ENCODE measurements at places on chromosomes 3 and 15.

GRCh38 chr3:1726741-1727140 lies 371.9 kb upstream of the CNTN4 start:
- DNase-seq: no peak

GRCh38 chr15:93332168-93332553 lies 243.2 kb upstream of the RGMA start:
- DNase-seq: no peak

- DNase-seq: no peak
Measured at GRCh38 chr3:30742796-30743619, 136.6 kb downstream of the TGFBR2 start.

GRCh38 chr15:89496155-89497098 lies at the start of gene RHCG:
TSS of gene RHCG (minus strand) at chr15:89496583. CDS start at chr15:89496544, 39 bp downstream.
- peak; percentile 60 for DNase-seq

DNA sequence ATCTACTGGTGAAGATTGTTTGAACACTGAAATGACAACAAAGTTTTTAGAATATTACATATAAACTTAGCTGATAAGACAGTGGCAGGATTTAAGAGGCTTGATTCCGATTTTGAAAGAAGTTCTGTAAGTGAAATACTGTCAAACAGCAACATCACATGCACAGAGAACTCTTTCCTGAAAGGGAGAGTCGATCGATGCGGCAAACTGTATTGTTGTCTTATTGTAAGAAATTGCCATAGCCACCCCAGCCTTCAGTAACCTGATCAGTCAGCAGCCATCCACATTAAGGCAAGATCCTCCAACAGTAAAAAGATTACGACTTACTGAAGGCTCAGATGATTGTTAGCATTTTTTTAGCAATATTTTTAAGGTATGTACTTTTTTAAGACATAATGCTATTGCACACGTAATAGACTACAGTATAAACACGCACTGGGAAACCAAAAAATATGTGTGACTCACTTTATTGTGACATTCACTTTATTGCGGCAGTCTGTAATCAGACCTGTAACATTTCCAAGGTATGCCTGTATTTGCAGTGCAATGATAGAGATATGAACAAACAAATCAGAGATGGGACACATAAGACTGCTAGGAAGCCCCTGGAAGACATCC lies 225.6 kb upstream of the UBE2E1 start:
- DNase-seq: no peak

DNA sequence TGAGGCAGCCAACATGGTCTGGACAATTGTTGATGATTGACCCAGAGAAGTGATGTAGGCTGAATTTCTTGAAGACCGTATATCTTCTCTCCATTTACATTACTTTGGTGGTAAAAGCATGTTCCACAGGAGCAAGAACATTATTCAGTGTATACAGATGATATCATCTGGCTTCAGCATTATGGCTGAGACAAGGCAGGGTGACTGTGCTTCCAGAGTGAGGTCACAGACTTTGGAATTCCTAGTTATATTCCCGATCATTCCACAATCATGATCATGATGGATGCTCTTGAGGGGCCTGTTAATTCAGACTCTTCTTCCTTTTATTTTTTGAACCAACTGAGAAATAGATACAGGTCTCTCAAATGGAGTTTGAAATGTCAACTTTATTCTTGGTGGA lies 19.0 kb downstream of the PLS1 start:
- no peak for DNase-seq

DNA sequence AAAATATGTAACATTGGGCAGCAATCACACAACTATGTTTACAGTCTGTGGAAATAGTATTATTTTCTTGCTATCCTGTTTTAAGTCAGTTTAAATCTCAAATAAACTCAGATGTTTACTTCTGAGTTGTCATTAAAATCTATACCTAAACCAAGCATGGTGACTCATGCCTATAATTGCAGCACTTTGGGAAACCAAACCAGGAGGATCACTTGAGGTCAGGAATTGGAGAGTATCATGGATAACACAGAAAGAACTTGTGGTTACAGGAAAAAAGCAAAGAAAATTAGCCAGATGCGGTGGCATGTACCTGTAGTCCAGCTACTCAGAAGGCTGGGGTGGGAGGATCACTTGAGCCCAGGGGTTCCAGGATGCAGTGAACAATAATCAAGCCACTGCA lies 631.6 kb upstream of the EPHA6 start:
- no peak for DNase-seq

DNA sequence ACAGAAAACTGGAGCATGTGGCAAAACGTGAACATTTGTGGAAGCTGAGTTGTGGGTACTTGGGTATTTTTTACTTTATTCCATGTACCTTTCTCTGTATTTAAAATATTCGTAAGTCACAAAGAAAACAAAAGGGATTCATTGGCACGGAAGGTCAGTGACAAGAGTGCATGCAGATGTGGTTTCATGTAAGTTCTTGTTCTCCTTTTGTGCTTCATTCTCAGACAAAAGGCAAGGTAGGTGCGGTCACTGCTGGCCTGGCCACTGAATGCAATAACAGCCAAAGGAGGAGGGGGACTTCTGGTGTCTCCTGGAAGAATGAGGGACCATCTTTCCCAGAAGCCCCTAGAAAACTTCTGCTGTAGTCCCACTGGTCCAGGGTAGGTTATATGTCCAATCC lies 200.0 kb upstream of the TOPAZ1 start:
- DNase-seq: no peak

- DNase-seq: no peak
Measured at GRCh38 chr3:50516440-50516871, 13.0 kb upstream of the CACNA2D2 start.

GRCh38 chr3:10835406-10835805 lies 19.4 kb downstream of the SLC6A11 start:
- DNase-seq: no peak

DNA sequence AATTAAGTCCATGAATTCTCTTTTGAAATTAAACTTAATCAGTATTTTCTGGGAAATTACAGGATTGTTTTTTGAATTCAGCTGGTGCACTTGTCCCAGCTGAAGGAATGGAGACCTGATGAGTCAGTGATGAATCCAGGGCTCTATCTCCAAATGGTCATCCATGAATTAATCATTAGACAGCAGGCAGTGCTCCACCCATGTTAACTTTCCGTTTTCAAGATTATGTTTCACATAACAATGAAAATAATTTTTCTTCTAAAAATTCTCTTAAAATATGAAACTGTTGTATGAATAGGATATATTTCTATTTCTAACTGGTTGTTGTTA lies 13.9 kb upstream of the PAQR9 start:
- no peak for DNase-seq

DNA sequence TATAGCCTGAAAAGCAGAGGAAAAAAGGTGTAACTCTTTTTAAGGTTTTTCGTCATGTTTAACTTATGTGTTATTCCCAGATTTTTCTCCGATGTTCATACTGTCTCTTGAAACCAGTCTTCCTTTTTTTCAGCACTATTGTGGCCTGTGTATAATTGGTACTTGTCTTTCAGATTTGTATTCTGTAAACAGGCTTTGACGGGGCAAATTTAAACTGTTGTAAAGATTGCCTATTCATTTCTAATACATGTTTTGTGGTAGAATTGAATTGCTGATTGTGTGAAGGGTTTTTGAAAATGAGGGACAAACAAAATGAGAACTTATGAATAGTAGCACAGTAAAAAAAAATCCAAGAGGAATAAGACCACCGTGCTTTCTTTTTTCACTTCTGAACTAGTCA lies 33.6 kb downstream of the AKAP13 start:
- no peak for DNase-seq

- DNase-seq: no peak
Measured at GRCh38 chr3:188034989-188035388, 119.0 kb upstream of the LPP start.

DNA sequence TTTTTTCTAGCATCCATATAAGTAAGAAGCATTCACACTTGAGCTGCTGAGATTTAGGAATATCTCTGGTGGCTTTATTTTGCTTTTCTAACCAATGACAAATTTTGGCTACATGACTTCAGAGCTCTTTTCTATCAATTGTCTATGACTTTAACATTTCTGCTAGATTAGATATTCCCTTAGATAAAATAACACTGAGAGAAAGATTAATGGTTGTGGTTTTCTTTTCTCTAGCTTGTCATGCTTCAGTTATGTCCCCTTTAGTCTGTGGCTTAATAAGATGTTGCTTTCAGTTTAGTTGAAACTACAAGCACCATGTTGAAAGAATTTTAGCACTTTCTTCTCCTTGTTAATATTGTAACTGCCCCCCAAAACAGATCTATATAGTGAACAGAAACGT lies 665.6 kb upstream of the CCDC54 start:
- no peak for DNase-seq

- DNase-seq: no peak
Measured at GRCh38 chr15:35455201-35455600, 90.8 kb downstream of the DPH6 start.

GRCh38 chr3:71271596-71271995 lies 311.9 kb downstream of the FOXP1 start:
- no peak for DNase-seq

- no peak for DNase-seq
Measured at GRCh38 chr3:26104851-26105251, 315.0 kb downstream of the OXSM start.

DNA sequence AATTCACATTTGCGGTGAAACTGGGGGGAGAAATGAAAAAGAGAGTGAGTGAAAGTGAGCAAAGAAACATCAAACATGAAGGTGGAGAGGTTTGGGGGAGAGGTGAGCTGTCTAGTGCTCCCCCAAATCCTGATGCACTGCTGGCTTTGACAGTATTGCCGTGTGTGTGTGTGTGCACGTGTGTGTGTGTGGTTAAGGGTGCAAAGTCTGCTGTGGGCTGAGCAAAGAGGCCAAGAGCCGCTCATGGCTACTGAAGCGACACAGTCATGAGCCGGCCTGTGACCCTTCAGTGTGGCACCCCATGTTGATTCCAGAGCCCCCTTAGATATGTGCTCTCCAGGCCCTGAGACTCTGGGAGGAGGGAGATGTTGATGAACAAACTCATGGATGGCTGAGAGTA lies 94.3 kb downstream of the DGKG start:
- DNase-seq: no peak

DNA sequence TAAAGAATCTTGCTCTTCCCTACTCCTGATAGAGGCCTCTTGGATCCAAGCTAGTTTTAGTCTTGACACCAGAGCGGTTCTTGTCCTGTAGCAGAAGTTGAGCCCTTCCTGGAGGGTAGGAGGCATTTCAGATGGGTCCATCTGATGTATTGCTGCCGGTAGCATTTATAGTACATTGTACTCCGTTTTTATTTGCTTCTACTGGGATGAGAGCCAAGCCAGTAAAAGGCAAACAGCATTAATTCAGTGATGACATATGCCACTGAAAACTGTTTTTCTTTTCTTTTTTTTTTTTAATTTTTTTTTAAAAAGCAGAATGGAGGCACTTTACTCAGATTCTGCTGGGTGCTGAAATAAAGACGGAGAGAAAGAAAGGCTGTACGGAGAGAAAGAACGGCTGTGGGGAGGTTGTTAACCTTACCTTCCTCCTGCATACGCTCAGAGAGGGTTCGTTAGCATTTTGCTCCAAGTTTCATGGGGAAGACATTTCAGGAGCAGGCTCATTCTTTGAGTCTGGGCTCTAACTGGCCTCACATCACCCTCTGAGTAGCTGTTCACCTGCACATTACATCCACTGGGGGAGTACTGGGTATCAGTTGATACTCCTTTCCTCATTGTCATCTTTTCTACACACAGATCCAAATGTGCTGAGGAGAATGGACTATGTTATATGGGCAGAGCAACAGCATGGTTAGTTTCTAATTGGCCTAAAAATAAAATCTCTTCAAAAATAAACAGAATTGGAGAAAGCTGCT lies 161.5 kb downstream of the FEZF2 start:
- no peak for DNase-seq

DNA sequence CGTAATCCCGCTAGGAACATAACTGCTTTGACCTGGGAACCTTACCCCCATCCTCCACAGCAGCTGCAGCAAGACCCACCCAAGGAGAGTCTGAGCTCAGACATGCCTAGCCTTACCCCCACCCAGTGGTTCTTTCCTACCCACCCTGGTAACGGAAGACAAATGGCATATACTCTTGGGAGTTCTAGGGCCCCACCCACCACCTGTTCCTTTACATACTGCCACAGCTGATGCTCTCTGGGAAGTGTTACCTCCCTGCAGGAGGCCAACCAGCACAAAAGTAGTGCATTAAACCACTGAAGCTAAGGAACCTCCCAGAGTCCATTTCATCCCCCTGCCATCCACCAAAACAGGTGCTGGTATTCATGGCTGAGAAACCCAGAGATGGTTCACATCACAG lies 50.6 kb upstream of the AZI2 start:
- DNase-seq: no peak
